ENCODE measurements at places on chromosomes 13 and 19.

GRCh38 chr19:46132508-46133100 lies 8.1 kb upstream of the IGFL3 start:
- no peak for DNase-seq

GRCh38 chr13:93406136-93406535 lies 179.5 kb downstream of the GPC6 start:
- DNase-seq = no peak

DNA sequence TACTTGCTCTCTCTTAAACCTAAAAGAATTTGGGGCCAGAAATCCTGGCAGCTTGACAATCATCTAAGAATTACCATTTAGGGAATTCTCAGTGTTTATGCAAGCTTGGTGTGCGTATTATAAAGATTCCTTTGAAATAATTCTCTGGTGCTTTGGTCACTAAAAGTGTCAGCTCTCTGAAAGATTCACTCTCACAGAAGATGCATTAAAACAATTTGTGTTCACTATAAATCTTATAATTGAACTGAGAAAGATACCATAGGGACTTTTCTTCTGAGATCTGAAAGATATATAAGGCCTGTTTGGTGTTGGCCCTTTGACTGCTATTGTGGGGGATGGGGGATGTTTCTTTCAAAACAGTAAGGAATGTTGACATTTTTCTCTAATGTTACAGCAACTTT lies 27.3 kb downstream of the EPSTI1 start:
- no peak for DNase-seq

DNA sequence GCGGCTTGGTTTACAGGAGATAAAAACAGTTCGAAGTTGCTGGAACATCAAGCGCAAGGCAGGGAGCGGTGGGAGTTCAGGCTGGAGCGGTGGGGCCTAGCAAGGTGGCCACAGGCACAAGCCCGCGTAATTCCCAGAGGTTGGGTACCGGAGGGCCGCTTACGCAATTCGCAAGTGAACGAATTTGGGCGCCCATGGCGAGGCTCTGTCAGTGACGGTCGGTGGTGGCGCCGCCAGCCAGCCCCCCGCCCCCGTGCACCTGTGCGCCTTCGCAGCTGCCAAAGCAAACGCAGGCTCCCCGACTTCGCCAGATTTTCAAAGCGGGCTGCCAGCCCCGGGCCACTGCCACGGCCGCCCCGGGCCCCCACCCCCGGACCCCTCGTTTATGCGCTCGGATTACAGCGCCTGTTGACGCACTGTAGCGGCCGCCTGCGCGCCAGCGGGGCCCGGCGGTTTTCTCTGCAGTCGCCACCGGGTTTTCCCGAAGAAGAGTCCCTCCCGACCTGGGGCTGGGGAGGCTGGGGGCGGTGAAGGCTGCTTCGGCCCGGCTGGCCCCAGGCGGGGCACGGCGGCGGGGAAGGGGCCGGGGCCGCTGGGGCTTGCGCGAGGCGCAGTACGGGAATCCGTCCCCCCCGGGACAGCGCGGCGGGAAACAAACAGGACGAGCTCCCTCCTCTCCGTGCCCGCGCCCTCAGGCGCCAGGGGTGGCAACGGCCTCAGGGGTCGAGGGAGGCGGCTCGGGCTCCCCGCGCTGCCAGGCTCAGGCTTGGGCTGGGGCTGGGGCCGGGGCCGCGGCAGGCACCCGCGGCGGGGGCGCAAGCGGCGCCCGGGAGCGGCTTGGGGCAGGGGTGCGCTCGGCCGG lies 709 bp downstream of the N4BP2L1 start:
- DNase-seq = peak; percentile 89

DNA sequence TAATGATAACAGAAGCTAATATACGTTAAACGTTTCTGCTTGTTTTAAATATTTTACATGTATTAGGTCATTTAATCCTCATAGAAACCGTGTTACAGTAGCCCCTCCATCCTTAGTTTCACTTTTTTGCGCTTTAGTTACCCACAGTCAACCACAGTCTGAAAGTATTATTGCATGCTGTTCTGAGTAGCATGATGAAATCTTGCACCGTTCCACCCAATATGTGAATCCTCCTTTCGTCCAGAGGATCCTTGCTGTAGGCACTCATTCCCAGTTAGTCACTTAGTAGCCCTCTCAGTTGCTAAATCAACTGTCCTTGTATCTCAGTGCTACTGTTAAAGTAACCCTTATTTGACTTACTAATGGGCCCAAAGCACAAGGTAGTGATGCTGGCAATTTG lies 257.8 kb downstream of the ENOX1 start:
- DNase-seq = no peak
